DND-41 (cell line): ENCODE measurements at places on chromosomes 5 and 9.

DNA sequence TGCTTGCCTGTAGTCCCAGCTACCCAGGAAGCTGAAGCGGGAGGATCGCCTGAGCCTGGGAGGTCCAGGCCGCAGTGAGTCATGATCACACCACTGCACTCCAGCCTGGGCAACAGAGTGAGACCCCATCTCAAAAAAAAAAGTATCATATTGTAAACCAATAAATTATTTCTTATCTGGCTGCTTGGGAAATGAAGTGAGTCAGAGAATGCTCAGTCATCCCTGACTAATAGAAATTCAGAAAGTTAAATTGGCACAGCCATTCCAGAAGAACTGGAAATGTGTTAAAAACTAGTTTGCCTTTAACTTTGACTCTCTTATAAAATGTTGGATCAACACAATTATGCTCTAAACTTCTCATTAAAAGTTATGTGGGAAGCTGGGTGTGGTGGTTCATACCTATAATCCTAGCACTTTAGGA lies 9.8 kb upstream of the GNE start:
- DNase-seq, result no peak

DNA sequence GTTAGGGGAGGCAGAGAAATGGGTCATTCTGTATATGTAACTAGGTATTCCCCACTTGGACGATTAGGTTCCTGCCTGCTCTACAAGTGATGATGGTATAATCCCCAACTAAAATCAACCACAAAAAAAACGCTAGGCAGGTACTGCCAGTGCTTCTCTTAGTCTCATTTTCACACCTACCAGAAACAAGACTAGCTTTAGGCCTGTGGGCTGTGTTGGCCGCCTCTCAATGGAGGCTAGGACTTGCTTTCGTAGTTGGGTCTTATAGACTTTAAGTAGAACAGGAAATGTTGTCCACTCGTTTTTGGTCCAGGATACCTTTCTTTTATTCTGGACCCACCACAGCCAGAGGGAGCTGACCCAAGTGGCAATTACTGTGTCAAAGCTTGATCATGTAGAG lies 111.8 kb downstream of the UNC13B start:
- DNase-seq, result no peak

GRCh38 chr5:90994796-90995195 lies 388.3 kb downstream of the ARRDC3 start:
- DNase-seq, result no peak

- DNase-seq, result no peak
Observed at GRCh38 chr9:111501648-111502047, 17.5 kb upstream of the ECPAS start.

- no peak for DNase-seq
Observed at GRCh38 chr9:36942891-36943290, 91.2 kb downstream of the PAX5 start.

DNA sequence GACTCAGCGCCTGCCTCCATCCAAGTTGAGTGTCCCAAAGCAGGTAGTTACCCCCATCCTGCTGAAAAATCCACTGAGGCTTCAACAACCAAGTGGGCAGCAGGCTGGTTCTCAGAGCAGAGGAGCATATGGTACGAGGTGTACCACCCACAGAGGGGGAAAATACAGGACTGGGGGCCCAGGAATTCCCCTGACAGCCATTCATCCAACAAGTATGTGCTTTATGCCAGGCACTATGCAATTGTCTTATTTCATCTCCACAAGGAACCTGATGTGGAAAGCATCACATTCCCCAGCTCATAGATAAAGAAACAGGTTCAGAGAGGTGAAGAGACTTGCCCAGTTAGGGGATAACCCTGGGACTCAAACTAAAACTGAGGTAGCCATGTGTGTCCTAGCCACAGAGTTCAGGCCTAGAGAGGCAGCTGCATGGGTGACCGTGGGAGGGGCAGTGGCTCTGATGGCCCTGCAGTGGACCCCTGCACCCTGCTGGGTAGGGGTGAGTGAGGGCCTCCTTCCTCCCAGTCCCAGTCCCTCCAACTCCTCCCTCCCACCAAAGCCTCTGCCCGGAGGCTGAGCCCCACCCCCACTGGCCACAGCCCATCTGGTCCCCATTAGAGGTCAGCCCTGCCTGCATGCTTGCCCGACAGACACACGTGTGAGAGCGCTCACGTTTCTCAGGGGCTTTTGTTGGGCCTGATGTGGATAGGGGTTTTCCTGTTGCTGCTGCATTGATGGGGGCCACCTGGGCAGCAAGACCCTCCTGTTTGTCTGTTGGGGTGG lies 11.5 kb downstream of the PDLIM4 start:
- DNase-seq, result no peak

GRCh38 chr5:90866915-90867731 lies 308.5 kb downstream of the ADGRV1 start:
- DNase-seq, result no peak

- no peak for DNase-seq
Observed at GRCh38 chr5:142626786-142627185, 59.1 kb downstream of the FGF1 start.
